Testis (tissue), 5 donors: ENCODE measurements at places on chromosomes 4 and X. TPM values are rescaled to one million over a fixed set of nuclear protein-coding genes. Genes with fewer than 3 reads are reported as not detected.

DNA sequence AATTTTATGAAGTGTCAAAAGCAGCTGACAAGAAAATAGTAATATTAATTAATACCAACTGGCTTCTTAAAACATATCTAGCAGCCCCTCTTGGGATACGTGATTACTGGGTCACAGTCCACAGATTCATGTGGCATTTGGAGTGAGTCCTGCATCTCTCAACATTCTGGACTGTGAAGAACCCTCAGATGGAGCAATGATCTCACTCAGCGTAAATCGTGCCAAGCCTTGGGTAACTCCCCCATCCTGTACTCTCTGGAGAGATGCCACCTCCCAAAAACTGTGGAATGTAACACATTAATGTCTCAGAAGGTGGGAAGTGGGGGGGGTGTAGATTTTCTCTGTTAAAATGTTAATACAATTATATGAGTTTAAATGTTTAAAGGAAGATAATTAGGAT lies 118.2 kb upstream of the IQCM start:
- DNase-seq = peak; percentile 40
- H3K4me3 ChIP-seq = no peak overlapping the region
- no peaks in the 10 kb centered on the region for H3K4me1 ChIP-seq
- H3K36me3 ChIP-seq = no peaks in the 10 kb centered on the region

- no peaks in the 10 kb centered on the region for H3K36me3 ChIP-seq
- H3K4me3 ChIP-seq = no peak overlapping the region
- DNase-seq = no peak
- no peaks in the 10 kb centered on the region for H3K4me1 ChIP-seq
- no peaks in the 10 kb centered on the region for H3K27me3 ChIP-seq
- H3K27ac ChIP-seq = no peak overlapping the region
Observed at GRCh38 chr4:93751411-93751810, 77.1 kb upstream of the ATOH1 start.

Gene CXCL11
- not detected for total RNA-seq

Gene TCEAL5
- 103 TPM for total RNA-seq

DNA sequence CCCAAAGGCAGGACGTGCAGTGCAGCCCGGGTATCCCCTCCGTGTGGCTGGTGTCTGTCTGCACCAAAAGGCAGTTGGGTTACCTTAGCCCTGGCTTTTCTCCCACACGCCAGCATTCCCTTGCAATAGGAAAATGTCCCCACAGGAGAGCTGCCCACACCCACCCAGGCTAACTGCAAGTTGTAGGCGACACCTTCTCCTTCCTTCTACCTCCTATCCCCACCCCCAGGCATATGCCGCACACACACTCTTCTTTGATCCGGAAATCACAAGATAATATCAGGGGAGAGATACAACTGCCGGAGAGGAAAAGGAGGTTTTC lies 444 bp upstream of the APBB2 start:
- no peaks in the 10 kb centered on the region for H3K4me1 ChIP-seq

- H3K4me3 ChIP-seq = no peak overlapping the region
- no peaks in the 10 kb centered on the region for H3K4me1 ChIP-seq
- no peak overlapping the region for H3K27ac ChIP-seq
- no peaks in the 10 kb centered on the region for H3K36me3 ChIP-seq
Observed at GRCh38 chr4:41408859-41409593, 128.9 kb upstream of the LIMCH1 start.

GRCh38 chrX:118974088-118974907 lies at the start of gene LONRF3:
LONRF3 (plus strand) TSS chrX:118974618; CDS start chrX:118974781, 163 bp downstream.
- peak within 1 kb of the TSS; percentile 36 for H3K27ac ChIP-seq
- H3K4me3 ChIP-seq = peak within 1 kb of the TSS; percentile 59
- H3K36me3 ChIP-seq = no peaks in the 10 kb centered on the region
- peak; percentile 89 for DNase-seq

DNA sequence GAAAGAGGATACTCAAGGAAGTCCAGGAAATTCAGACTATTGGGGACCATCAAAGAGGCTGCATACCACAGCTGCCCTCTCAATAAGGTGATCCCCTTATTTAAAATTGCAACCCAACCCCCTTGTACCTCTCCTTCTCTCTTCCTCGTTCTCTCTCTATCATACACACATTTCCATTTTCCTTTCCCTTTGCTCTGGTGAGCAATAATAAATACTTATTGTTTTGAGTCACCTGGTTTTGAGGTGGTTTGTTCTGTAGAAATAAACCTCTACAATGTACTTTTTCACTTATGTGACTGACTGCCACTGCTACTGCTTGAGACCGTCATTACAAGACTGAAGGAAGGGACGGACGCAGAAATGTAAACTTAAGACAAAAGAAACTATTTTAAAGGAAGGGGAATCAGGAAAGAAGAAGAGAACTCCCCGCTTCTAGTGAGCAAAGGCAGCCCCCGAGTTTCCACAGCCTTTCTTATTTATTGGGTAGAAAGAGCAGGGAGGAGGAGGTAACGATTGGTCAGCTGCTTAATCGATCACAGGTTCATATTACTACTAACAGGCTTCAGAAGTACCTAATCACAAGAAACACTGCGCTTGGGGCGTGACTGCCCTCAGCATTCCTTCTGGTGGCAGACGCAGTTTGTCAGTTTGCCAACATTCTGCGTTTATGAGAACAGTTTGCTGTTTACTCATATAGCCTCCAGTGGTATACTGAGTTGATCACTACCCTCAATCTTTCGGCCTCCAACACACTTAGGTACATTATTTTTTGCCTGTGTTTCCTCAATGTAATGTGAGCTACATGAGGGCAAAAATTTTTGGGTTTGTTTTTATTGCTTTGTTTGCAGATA lies 16.9 kb upstream of the TMEM165 start:
- H3K4me1 ChIP-seq = no peaks in the 10 kb centered on the region
- no peak overlapping the region for H3K27ac ChIP-seq
- DNase-seq = no peak
- no peaks in the 10 kb centered on the region for H3K36me3 ChIP-seq
- H3K27me3 ChIP-seq = no peaks in the 10 kb centered on the region
- H3K4me3 ChIP-seq = no peak overlapping the region

DNA sequence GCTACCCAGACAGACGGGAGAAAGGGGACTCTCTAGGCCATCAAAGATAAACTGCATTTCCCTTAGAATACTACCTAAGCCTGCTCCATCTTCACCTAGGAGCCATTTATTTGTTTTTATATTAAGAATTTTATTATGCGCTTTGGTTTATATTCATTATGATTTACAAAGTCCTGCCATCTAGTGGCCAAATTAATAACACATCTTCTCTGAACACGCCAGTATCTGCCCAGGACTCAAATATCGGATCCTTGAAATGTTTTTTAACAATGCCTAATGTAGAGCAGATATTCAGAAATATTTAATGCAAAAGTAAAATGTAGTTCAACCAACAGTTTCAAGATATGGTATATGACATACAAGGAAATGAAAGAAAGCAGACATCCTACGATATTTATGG lies 20.8 kb upstream of the PRPS2 start:
- no peak overlapping the region for H3K4me3 ChIP-seq
- no peak for DNase-seq
- H3K27me3 ChIP-seq = no peaks in the 10 kb centered on the region
- no peaks in the 10 kb centered on the region for H3K4me1 ChIP-seq
- no peak overlapping the region for H3K27ac ChIP-seq

GRCh38 chr4:33482773-33483172 lies 2761.5 kb downstream of the ARAP2 start:
- H3K4me1 ChIP-seq = no peaks in the 10 kb centered on the region
- no peak for DNase-seq
- no peak overlapping the region for H3K4me3 ChIP-seq
- H3K27ac ChIP-seq = no peak overlapping the region

Gene ITGB1BP2
- total RNA-seq = 6.1 TPM

DNA sequence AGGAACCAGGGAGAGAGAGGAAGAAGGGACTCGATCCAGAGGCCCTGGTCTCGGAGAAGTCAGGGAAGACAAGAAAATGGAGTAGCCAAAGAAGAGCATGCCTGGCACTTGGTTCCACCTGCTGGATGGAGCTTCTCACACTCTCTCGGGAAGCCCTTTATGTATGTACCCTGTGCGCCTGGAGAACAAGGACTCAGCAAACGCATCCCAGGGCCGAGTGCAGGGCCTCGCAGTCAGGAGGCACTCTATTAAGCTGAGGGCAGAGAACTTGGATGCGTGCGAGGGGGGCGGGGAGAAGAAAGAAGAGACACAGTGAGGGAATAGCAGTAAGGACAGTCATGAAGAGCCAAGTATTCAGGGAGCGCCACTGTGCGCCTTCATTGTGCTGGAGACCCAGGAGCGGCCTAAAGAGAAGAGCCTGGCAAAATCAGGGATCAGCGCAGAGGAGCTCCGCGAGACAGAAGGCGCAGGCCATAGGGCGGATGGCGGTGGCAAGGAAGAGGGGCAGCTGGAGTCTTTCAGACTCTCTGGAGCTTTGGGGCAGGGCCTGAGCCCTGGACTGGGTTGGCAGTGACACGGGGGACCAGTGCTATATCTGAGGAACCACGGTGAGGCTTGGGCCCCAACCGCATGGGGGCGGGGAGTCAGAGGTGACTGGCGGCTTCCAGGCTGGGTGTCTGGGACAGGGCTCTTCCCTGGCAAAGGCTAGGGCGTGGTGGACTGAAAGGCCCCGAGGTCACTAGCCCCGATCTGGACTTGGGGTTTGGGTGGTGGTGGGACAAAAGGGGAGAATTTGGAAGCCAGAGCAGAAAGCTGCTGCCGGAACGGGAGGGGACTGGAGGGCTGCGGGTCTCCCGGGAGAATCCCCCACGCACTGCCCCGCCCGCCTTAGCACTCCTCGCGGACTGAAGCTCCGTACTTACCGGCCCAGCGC lies 1.9 kb upstream of the SEPTIN6 start:
- no peak overlapping the region for H3K4me3 ChIP-seq
- no peaks in the 10 kb centered on the region for H3K27me3 ChIP-seq
- peak; percentile 55 for DNase-seq
- no peaks in the 10 kb centered on the region for H3K36me3 ChIP-seq
- no peaks in the 10 kb centered on the region for H3K4me1 ChIP-seq

Gene ASMT
- total RNA-seq = 0.55 TPM

DNA sequence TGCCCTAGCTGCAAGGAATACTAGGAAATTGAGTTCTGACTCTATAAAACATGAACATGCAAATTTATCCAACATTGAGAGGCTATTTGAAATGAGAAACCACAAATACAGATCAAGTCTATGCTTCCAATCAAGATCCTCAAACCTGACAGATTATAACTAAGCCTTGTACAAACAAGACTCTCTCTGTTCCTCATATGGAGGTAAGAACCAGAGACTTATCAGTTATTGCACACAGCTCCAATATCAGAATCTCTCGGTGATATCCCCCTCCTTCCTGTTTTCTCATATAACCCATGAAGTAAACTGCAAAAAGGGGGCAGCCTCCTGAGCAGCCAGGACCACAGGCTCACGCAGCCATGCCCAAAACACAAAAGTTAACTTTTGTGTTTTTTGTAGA lies 36.5 kb downstream of the FBXW7 start:
- no peak overlapping the region for H3K27ac ChIP-seq
- H3K36me3 ChIP-seq = no peaks in the 10 kb centered on the region
- no peaks in the 10 kb centered on the region for H3K27me3 ChIP-seq
- no peak for DNase-seq
- no peaks in the 10 kb centered on the region for H3K4me1 ChIP-seq
